ENCODE measurements at places on chromosomes 13 and 19.

DNA sequence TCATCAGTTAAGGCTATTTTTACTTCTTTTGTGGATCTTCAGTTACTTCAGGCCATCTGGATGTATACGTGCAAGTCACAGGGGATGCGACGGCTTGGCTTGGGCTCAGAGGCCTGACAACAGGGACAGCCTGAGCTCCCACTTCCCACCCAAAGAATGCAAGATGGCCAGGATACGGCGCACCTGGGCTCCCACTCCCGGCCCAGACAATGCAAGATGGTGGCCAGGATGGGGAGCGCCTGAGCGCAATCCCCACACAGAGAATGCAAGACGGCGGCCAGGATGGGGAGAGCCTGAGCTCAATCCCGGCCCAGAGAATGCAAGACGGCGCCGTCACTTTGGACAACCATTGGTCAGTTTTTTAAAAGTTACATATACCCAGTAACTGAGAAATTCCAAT is 25.3 kb upstream of the MIER2 start:
- DNase-seq: no peak

- no peak for DNase-seq
These were observed 60.9 kb downstream of the THSD1 start for GRCh38 chr13:52345048-52345447.

DNA sequence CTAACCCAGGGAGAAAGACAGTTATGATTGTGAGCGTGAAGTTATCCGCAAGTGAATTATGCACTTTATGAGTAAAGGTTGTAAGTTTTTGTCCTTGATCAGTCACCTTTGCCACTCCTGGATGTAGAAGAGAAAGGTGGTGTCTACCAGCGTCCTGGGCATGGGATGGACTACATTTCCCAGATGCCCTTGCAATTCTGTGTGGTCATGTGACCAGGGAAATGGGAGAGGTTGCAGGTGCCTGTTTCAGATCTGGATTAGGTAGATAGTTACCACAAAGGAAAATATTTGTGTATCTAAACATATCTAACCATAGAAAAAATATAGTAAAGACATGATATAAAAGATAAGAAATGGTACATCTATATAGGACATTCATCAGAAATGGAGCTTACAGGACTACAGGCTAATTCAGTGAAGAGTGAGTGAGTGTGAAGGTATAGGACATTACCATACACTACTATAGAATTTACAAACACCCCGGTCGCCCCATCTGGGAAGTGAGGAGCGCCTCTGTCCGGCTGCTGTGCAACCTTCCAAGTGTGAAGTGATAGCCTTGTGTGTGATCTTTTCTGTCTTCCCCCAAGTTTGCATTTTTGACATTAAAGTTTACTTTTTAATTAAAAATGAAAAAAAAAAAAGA is 51.6 kb upstream of the CACNA1A start:
- DNase-seq: no peak

GRCh38 chr13:62113179-62113578 is 697.5 kb upstream of the PCDH20 start:
- DNase-seq: no peak

GRCh38 chr19:50932018-50932689 is 20.7 kb downstream of the KLK5 start:
- DNase-seq: no peak
